ENCODE measurements at places on chromosomes 1 and 21.

- DNase-seq, result no peak
These were observed 92.0 kb upstream of the PRMT6 start for GRCh38 chr1:106964495-106964894.

DNA sequence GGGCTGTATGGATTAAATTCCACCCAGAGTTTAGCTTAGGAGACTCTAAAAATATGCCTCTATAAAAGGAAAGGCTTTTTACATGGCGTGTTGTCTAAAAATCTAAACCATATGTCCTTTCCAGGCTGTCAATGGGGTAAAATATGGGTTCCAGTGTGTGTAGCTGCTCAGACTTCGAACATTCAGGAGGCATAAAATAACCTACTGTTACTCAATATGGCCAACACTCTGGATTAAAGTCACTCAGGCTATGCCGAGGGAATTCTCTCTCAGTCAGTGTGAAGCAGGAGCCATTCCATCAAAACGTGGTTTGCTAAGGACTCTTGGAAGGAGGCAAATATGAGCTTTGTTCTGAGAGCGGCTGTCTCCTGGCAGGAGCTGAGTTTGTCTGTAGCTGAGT lies 135.3 kb downstream of the RUNX1 start:
- no peak for DNase-seq

DNA sequence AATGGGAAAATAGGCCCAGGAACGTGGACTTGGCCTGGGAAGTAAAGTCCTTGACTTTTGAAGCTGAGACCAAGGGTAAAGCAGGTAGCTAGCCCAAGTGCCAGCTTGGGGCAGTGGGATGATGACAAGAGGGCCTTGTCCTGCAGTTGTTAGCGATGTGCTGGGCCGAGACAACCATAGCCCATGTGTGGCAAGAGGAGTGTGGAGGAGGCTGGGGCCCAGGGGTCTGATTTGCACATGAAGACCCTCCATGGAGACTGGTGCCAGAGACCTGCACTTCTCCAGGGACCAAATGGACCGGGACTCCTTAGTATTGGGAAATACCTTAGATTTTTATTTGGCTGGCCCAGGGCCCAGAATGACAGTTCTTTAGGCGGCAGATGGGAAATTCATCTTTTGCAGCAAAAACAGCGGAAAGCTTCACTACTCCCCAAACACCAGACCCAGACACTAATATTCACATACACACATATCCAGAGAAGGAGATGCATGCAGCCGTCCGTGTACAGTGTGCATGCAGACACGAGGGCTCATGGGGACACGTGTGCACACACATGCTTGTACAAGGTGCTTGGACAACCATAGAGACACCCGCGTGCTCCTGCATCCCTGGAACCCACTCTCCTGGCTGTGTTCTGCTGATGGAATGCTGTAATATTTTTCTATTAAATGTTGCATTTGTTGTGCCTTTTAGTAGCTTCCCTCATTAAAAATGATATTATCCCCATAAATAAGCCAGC lies 78.1 kb upstream of the CSF3R start:
- no peak for DNase-seq

- DNase-seq, result no peak
These were observed 133.0 kb downstream of the ETS2 start for GRCh38 chr21:38938769-38939168.

- DNase-seq, result no peak
These were observed 481.7 kb upstream of the USP24 start for GRCh38 chr1:55696891-55697290.

DNA sequence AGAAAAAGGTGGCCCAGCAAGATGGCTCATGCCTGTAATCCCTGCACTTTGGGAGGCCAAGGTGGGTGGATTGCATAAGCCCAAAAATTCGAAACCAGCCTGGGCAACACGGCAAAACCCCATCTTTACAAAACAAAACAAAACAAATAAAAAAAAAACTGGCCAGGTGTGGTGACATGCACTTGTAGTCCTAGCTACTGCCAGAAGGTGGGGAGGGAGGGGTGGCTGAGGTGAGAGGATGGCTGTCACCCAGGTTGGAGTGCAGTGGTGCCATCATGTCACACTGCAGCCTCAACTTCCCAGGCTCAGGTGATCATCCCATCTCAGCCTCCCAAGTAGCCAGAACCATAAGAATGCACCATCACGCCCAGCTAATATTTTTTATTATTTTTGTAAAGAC lies 22.8 kb downstream of the RERE start:
- no peak for DNase-seq

GRCh38 chr1:38693759-38694158 lies 165.8 kb downstream of the RRAGC start:
- no peak for DNase-seq

DNA sequence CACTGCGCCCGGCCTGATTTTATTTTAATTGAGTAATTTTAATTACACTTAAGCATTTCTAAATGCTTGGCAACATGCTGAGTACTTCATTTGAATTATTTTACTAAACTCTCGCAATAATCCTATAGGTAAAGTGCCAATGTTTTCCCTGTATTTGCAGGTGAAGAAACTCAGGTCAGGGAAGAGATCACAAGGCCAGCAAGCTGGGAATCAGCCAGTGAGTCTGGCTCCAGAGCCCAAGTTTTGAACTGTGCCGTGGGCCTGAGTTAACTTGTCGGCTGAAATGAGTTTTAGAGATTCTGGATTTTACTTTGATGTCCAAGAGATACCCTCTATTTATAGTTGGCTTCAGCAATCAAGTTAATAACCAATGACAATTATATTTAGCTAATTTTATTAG lies 141.4 kb downstream of the CNIH3 start:
- no peak for DNase-seq

DNA sequence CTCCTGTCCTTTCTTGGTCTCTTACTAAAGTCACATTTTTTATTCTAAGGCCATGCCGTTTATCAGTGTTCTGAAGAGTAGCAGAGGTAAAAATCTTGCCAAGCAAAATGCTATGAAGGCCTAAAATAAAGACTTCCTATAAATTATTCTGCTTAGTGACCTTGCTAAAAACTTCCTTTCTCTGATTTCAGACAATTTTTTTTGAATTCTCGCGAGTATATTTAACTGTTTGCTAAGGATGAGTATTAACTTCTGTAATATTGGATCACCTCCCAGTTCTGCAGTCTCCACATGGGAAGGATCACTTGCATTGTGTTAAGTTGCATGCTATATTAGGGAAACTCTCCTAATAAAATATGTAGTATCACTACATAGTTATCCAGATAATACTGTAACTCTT lies 123.4 kb upstream of the SNX7 start:
- no peak for DNase-seq

DNA sequence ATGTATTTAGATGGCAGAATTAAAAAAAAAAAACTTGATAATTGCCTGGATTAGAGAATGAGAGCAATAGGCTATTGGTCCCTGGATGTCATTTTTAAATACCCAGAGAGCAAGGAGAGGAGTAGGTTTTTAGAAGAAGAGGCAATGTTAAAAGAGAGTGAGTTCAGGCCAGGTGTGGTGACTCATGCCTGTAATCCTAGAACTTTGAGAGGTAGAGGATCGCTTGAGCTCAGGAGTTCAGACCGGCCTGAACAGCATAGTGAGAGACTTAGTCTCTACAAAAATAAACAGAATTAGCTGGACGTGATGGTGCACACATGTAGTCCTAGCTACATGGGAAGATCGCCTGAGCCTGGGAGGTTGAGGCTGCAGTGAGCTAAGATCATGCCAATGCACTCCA lies 15.9 kb upstream of the MUTYH start:
- no peak for DNase-seq

DNA sequence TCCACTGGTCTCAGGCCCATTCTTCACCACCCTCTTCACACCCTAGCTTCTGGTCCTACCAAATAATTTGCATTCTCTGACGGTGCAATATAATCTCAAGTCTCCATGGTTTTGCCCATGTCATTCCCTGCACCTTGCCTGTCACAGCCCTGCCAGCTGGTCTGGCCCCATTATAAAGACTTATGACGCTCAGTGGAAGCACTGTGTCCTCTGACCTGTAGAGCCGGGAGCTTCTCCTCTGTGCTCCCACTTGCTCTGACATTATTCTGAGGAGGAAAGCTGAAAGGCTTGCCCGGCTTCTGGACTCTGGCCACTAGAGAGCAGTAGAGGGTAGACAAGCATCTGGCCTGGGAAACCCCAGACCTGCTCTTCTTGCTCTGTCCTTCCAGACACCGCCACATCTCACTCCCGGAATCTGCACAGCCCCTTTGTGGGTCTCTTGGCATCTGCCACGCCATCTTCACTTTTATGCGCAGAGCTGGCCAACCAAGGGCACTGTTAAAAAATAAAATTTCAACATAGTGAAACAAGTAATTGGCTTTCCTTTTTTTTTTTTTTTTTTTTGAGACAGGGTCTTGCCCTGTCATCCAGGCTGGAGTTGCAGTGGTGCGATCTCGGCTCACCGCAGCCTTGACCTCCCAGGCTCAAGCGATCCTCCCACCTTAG lies 44.4 kb downstream of the NENF start:
- peak; percentile 76 for DNase-seq

- DNase-seq, result no peak
These were observed 774.5 kb downstream of the USP25 start for GRCh38 chr21:16504281-16504680.
